ENCODE measurements at places on chromosomes 2 and 18.

- DNase-seq: no peak
Observed at GRCh38 chr2:189258616-189259365, 79.2 kb upstream of the COL5A2 start.

GRCh38 chr2:190649798-190650390, 1.0 kb downstream of the NAB1 start:
- DNase-seq: peak; percentile 31

- DNase-seq: no peak
Observed at GRCh38 chr2:54867457-54867856, 144.0 kb downstream of the EML6 start.

GRCh38 chr18:22695674-22696073, 237.5 kb upstream of the RBBP8 start:
- no peak for DNase-seq
